ENCODE measurements at places on chromosomes 3 and 15.

- DNase-seq = no peak
Observed at GRCh38 chr3:72129501-72130094, 344.6 kb upstream of the PROK2 start.

DNA sequence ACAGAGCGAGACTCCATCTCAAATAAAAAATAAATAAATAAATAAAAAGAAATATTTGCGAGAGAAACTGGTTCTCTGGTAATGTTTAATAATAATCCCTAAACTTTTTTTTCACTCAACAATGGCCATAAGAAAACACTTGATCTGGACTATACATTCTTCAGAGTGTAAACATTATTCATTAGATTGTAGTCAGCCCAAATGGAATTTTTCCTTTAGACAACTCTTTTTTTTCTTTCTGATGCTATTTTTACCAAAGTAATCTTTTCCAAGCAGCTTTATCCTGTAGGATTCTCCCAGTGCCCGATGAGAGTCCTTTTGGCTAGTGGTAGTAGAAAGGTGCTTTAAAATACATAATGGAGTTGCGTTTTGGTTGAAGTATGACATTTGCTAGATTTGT lies 90.4 kb downstream of the NEDD4 start:
- no peak for DNase-seq

- no peak for DNase-seq
Observed at GRCh38 chr15:70200511-70201424, 103.1 kb upstream of the TLE3 start.

- no peak for DNase-seq
Observed at GRCh38 chr3:103862415-103862814, 1427.6 kb downstream of the ZPLD1 start.

GRCh38 chr3:67075295-67075694 lies 77.2 kb downstream of the KBTBD8 start:
- DNase-seq = no peak

- DNase-seq = no peak
Observed at GRCh38 chr3:44954304-44954703, 21.7 kb downstream of the ZDHHC3 start.

DNA sequence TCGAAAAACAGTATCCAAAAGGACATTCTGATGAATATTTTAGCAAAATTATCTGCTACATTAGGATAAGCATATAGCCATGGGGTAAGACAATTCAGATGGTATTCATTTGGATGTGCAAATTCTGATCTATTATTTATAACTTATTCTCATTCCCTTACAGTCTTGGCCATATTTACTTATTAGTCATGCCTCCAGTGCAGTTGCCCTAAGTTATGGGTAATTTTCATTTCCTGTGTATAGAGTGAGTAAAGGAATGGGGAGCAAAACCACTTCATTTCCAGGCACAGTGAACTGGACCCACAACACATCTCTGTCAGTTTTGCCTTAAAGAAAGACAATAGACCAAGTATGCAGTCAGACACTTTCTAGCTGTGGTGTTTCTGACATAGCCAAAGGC lies 134.3 kb downstream of the POLQ start:
- no peak for DNase-seq

DNA sequence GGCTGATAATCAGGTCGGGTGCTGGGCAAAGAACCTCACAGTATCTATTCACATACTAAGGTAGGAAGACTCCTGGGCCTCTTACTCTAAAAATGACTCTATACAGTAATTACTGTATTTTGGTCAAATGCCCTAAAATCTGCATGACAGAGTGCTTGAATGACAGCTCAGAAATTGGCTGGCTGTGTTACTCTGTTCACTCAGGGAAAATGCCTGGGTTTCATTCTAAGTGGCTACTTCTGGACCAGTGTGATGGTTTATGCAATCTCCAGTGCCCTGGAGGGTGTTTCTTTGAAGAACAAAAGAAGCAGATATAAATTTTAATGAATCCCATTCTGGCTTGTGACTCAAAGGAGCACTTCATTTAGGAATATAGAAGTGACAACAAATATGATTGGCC lies 2.2 kb downstream of the GABRR3 start:
- no peak for DNase-seq

DNA sequence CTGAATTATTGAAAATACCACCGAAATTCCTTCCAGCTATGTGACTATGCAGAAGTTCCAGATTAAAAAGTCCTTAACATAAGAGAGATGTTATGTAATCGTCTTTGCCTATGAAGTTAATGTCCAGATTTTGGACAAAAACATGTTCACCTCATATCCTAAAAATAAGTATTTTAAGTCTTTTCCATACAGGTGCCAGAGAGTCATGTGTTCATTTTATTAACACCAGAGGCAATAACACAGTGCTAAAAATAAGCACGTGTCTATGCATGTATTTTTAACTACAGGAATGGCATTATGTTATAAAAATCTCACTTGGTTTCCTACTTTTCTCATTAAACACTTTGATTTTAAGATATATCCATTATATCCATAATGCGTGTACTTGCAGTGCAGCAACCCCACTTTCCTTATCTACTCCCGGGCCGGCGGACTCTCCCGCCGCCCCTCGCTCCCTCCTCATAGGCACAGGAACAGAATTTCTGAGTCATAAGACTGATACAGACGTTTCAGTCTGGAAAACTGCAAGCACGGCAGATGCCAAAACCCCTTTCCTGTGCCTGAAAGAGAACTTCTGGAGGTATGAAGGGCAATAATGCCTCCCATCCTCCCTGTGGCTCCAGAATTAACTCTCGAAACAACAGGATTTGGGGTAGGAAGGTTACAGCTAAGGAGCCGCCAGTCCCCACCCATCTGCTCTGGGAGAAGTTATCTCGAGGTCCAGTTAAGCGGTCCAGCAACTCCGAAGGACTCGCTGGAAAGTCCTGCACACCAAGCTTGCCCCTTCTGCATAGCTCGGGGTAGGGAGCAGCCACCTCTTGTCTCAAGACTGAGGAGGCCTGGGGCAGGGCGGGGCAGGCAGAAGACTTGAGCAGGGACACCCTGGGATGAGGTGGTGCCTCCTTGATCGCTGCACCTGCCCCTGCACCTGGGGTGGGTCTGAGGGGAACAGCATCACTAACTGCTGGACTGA lies 22.3 kb upstream of the PSTPIP1 start:
- DNase-seq = no peak

DNA sequence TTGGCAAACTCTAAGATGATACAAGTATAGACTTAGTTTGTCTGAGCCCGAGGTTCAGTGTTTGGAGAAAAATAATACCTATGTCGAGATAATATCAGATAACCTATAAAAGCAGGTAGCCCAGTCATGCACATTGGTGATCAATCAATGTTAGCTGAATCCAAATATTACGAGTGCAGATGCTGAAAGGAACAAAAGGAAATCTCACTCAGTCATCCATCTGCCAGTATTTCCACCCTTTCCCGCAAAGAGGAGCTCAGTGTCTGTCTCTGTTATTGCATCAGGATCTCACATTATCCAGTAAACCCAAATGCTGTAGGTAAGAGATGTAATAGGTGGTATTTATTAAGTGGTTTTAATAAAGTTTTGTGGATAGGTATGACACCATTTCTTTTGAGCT lies 251.2 kb upstream of the CTDSPL start:
- DNase-seq = no peak

- DNase-seq = peak; percentile 12
Observed at GRCh38 chr3:59450946-59451763, 401.3 kb upstream of the CFAP20DC start.

DNA sequence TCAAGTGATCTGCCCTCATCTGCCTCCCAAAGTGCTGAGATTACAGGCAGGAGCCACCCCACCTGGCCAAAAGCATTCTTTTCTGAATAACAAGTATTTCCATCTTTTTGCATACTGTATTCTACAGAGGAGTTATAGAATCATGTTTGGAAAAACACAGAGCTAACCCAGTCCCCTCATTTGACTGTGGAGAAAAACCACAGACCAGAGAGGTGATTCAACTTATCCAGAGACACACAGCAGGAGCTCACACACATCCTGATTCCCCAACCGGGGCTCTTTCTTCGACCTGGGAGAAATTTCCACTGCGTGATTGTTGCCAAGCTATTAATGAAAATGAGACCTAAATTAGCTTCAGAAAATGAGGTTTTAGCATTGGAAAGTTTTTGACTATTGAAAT lies 176.1 kb upstream of the TLE3 start:
- no peak for DNase-seq

- no peak for DNase-seq
Observed at GRCh38 chr3:108620250-108620649, 30.7 kb downstream of the DZIP3 start.

DNA sequence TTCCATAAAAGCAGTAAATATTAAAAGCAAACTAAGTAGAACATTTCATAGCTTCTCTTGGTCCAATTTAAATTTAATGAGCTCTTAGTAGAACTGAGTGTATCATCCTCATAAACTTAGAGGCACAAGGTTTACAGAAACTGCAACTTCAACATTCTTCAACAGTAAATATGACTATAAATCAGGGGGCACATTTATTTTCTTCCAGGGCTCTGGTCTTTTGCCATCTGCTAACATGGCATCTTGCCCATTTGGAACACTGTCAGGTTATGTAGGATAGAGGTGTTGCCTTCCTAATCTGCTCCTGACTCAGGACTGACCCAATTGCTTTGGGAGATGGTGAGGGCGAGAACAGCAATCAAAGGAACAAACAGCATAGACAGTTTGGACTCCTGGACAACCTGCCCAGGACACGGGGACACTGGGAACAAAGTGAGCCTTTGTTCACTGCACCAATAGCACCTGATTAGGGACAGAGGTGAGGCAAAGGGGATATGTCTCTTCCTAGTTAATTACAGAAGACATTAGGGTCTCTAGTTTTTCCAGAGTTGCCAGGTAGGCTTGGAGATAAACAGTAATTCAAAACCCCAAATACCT lies 610.2 kb upstream of the ROBO2 start:
- no peak for DNase-seq

DNA sequence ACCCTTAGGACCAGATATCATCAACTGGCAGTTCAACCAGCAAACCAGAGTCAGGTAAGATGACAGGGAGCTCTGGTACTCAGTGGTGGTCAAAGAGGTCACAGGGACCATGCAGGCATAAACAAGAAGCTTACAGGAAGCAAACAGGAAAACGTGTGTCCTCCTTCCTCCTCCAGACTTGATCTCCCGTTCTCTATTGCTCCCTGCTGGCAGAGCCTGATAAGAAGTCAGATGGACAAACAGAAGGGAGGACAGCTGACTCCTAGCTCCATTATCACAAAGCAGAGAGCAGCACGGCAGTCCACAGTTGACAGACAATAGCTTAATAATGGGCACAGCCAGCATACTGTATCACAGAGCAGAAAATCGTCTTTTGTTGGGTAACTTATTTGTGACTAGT lies 156.5 kb upstream of the SLC2A2 start:
- no peak for DNase-seq

Data from stimulated activated CD4-positive, alpha-beta T cell treated with anti-CD3 and anti-CD28 coated beads, Interleukin-1b, Interleukin-23, amount 100 ng/mL, for 1 hour (primary cell).